ENCODE measurements at places on chromosomes 1 and 21. TPM values are rescaled to one million over a fixed set of nuclear protein-coding genes. Genes with fewer than 3 reads are reported as not detected.

The LCE2C gene
- not detected for total RNA-seq

The OR2L3 gene
- total RNA-seq = not detected

The PTPRC gene
- total RNA-seq = 644 TPM

The TIE1 gene
- 0.49 TPM for total RNA-seq

The HAO2 gene
- not detected for total RNA-seq

The RNU11 gene
- not detected for total RNA-seq
